ENCODE measurements at places on chromosomes 7 and 10.

DNA sequence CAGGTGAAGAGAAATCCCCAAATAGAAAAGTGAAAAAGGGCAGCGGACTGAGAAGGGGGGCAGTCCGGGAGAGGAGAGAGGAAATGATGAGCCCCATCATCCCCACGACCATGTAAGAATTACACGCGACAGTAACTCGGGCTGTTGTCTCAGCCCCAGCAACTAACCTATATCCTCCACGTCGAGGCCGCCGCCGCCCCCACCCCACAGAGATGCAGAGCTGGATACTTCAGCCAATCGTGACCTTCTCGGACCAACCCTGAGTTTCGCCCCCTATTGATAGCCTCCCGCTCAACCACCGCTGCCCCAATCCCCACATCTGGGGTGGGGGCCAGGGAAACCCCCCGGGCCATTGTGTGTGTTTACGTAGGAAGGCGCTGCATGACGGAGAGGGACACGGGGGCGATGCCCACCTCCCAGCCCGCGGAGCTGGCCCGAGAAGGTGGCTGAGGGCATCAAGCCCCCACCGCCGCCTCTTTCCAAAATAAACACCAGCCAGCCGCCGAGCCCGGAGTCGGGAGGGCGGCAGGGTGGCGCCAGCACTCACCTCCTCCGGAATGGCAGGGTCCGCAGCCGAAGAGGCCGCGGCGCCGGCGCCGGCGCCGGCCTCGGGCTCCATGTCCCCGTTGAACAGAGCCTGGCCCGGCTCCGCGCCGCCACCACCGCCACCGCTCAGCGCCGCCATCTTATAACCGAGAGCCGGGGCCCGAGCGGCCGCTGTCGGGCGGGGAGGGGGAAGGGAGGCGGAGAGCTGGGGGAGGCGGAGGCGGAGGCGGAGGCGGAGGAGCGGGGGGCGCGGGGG lies 509 bp downstream of the BRAF start:
- DNase-seq, result no peak

- DNase-seq, result no peak
Measured at GRCh38 chr10:81953420-81953819, 78.4 kb downstream of the NRG3 start.

DNA sequence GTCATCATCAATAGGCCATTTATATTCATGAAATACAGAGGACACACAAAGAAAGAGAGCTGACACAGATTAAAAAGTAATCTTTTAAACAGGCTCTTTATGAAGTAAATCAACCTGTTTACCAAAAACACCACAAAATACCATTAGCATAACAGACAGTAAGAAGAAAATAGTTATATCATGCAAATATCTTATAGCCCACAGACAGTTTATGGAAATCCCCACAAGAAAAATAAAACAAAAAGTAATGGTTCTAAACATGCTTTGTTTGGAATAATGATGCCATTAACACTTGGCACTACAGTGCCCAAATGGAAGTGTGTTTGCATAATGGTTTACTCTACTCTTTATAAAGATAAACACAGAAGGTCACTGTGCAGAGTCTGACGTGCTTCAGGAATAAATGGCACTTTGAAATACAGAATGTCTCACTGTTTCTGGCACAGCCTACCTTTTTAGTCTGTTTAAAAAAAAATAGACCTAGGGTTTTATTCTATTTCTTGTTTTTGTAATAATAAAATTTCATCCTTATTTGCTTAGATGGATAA lies 30.1 kb downstream of the SEMA3D start:
- no peak for DNase-seq

- no peak for DNase-seq
Measured at GRCh38 chr10:49024484-49024883, 84.8 kb upstream of the LRRC18 start.

- no peak for DNase-seq
Measured at GRCh38 chr7:28239823-28240204, 59.2 kb upstream of the JAZF1 start.

- DNase-seq, result no peak
Measured at GRCh38 chr7:90655566-90655965, 59.4 kb downstream of the CDK14 start.

DNA sequence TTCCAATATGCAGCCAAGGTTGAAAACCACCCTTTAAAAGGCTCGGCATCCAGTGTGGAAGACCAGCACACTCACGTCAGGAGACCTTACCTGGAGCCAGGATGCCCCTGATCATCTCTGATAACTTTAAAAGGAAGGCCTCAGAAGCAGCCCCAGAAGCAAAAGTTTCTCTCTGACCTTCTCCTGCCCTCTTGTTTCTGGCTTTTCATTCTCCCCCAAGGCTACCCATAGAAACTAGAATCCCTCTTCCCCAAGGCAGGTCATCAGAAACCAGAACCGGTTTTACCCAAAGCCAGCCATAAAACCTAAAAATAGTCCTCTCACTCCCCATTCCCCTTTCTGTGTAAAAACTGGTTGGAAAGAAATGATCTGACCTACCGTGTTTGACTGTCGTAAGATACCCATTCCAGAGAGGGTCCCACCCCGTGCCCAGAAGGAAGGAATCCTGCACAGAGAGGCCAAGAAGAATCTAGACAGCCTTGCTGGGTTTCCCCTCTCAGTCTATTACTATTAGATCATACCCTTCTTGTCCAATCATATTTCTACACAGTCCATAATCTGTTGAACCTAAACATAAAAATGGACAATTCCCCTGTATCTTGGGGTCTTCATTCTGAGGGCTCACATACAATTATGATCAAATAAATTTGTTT lies 17.5 kb upstream of the TSPAN14 start:
- no peak for DNase-seq

DNA sequence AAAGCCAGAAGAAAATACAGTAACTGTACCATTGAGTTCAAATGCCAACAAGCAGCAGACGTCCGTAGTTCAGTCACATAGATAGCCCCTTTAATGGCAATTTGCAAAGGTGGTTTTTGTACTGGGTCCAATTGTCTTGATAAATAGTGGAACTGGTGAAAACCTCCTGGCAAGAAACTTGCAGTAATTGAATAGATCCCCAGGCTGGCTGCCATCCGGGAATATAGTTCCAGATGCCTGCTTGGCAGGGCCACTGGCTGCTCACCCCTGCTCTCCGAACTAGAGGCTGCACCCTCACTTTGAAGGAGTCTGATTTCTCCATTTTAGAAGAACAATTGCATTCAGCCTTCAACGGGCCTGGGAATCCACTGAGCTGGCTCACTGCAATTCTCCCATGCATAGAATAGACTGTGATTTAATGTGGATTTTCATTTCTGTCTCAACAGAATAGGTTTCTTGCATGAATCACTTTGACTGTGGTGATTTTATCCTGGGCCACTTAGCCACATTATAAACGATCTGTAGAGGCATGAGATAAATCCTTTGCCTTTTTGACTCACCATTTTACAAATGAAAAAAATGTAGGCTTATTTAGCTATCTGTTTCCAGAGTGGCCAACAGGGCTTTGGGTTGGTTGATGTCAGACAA lies 35.9 kb upstream of the ELMO1 start:
- no peak for DNase-seq

GRCh38 chr7:44538093-44538797 lies 2.9 kb downstream of the NPC1L1 start:
- no peak for DNase-seq

DNA sequence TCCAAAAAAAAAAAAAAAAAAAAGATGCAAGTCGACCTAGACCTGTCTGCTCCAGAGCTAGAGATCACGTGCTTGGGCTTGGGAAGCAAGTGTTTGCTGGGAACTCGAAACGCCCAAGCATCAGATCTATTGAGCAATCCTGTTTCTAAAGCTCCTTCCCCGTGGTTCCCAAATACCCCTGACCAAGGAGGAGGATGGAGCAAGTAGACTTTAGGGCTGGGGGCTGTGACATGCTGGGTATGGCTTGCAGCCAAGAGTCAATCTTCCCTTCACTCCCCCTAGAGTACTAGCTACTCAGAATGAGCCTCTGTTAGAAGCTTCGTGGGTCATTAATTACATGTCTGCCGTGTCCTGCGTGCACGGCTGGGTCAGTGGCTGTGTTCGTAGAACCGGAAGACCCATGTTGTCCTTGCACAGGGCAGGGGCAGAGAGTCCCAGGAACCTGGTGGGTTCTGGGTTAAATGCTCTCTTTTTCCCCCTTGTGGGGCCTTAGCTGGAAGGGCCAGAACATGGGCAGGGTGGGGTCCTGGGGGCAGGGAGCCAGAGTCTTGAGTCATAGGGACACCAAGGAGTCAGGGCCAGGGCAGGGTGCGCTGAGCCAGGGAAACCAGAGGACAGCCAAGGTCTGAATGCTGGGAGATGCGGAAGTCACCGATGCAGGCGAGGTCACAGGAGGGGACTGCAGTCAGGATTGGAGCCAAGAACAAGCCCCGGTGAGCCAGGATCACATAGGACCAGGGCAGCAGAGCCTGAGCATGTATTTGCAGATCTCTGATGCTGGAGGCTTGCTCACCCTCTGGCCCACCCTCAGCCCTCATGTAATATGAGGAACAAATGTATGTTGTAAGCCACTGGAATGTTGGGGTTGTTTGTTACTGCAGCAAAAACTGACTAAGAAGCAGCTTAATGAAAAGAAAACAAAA lies 34.6 kb upstream of the TPST1 start:
- no peak for DNase-seq

- DNase-seq, result no peak
Measured at GRCh38 chr10:129659508-129660268, 192.6 kb downstream of the MGMT start.

- no peak for DNase-seq
Measured at GRCh38 chr10:113142601-113143362, 192.7 kb downstream of the TCF7L2 start.

DNA sequence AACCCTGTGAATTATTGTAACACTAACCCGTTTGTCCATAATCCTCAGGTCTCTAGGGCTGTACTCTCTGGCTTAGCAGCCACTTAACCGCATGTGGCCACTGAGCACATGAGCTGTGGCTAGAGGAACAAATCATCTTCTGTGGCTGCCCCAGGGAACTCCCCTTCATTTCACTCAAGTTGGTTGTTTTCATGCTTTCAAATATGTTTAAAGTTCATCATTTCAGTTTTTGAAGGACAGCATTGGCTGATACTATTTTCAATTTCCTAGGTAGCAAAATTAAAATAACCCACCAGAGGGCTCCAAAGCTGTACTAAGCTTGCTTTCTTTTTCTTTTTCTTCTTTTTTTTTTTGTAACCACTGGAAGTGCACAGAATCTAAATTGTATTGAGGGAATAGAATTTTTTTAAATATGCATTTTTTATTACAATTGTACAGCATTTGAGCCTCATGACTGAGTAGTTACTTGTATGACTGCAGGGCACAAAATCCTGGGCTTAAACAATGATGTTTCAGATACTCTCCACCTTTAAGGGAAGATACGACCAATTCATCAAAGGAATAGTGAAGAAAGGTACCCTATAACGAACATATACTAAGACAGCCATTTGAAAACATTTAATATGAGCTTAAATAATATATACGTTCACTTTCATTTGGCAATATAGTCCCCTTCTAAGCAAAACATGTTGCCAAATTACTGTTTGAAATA lies 38.6 kb downstream of the MRC1 start:
- DNase-seq, result no peak

GRCh38 chr10:23742368-23742767 lies 303.5 kb downstream of the OTUD1 start:
- DNase-seq, result no peak

DNA sequence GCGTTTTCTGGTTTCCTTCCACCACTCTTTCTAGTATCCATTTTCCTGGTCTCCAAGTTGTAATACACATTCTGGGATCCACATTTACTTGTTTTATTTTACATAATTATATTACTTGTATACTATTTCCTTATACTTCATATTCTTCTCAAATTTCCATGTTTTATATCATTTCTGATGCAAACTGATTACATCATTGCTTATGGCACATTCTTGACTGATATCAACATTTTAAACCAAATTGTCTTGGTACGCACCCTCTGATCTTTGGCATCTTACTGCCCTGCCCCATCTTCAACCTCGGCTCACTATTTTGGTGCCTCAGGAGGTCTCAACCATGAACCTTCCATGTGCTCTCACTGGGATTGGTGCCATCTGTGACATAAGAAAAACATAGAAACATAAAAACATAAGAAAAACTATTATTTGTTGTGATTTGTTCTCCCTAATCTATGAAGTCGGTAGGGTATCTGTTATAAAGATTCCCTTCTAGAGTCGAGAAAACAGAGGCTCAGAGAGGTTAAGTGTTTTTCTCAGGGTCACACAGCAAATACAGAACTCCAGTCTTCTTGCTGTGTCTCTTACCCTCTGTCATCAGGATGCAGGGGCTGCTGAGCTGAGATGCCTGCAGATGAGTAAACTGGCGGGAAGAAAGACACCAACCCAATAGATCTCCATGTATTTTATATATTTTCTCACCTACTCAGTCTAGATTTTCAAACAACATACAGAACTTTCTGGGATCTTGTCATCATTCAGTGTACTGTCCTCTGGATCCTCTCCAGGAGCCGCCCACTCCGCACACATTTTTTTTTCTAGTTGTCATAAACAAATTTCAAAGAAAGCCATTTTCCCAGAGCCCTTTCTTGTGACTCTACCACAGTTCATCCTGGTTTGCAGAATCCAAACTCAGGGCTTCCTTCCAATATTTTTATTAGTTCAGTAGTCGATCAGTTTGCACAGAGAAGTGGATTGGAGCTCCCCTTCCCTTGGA lies 79.5 kb downstream of the PARP12 start:
- no peak for DNase-seq

DNA sequence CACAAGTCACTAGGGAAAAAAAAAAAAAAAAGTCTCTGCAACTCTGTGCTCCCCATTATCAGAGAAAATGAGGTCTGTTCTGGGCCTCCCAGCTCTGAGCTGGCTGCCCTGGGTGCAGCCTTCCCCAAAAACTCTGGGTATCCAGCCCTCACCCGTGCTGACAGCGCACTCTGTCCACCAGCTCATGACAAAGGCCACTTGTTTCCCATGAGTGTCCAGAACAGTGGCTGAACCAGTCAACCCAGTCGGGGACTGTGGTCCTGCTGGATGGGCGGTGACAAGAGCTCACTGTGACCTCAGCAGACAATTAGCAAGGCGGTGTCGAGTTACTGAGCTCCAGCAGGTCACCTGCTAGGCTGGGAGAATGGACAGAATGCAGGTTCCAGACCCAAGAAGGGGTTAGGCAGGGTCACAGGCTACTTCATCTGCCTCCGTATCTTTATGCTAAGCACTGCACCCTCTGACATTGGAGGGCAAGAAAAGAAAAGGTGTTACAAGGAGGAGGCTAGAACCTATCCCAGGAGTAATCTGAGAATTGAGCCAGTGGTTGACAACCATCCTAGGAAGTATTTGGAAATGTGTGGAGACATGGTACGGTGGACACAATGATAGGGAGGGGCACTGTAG lies 37.2 kb downstream of the DLG5 start:
- no peak for DNase-seq

- no peak for DNase-seq
Measured at GRCh38 chr10:122328676-122329075, 45.8 kb upstream of the PLEKHA1 start.

Measured in cerebellar nuclear complex (tissue), 1 donor.